Stimulated activated CD4-positive, alpha-beta T cell treated with anti-CD3 and anti-CD28 coated beads, Interleukin-2, amount 100 ng/mL, for 4 hours (primary cell): ENCODE measurements at places on chromosomes 13 and 19.

DNA sequence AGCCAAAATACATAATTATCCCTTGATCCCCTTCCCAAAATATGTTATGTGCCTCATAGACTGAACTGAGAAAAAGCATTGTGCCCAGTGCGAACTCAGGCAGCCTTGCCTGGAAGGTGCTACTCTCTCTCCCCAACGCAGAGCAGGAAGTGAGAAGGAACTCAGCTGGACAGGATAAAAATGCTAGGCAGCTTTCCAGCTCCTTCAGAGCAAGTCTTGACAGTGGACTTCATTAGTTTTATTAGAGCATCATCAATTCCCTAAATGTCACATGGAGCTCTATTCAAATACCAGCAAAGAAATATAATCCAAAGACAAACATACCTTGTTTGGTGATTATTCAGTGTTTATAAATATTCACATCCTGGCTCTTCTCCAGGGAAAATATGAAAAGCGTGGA lies 202.4 kb downstream of the RFC3 start:
- no peak for DNase-seq

GRCh38 chr19:4910594-4911281 lies 1.4 kb downstream of the UHRF1 start:
- no peak for DNase-seq

DNA sequence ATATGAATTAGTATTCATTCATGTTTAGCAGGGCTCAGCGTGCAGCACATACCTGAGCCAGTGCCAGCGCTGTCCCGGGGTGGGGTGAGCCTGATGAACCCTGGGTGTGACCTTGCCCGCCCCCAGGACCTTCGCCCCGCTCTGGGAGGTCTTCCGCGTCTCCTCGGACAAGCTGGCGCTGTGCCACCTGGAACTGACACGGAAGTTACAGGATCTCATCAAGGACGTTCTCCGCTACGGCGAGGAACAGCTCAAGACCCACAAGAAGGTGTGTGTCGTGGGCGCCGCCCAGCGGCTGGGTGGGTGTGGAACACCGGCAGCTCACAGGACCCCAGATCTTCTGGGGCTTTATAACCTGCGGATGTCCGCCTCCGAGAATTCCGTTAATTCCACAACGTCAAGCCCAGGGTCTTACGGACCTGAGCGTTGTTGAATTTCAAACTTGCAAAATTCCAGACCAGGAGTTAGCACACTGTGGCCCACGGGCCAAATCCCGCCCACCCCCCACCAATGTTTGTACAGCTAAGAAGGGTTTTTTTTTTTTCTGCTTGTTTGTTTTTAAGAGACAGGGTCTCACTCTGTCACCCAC lies 15.4 kb downstream of the FCHO1 start:
- no peak for DNase-seq

DNA sequence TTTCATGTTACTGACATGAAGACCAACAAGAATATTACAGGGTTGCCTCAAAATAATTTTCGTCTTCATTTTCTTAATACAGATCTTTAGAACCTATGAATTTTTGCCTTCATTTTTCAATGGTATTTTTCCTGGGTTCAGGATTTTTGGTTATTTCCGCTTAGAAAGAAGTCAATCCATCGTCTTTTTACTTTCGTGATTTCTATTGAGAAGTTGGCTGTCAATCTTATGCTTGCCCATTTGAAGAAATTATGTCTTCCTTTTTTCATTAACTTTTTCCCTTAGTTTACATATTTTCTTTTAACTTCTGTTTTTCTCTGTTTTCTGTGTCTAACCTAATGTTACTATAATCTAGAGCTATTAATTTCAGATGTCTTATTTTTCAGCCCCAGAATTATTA lies 868.9 kb upstream of the SLC10A2 start:
- no peak for DNase-seq

- no peak for DNase-seq
Measured at GRCh38 chr19:7224209-7224686, 70.0 kb downstream of the INSR start.

GRCh38 chr19:33373453-33374235 lies at the start of gene CEBPG:
Gene CEBPG, plus strand, starts transcription at chr19:33373709. Its CDS starts 5,531 bp downstream, at chr19:33379240.
- DNase-seq, result peak; percentile 91

- DNase-seq, result peak; percentile 73
Measured at GRCh38 chr19:3359015-3359918, 7.1 kb upstream of the NFIC start.

- DNase-seq, result no peak
Measured at GRCh38 chr13:45750566-45750965, 48.4 kb downstream of the CBY2 start.

- no peak for DNase-seq
Measured at GRCh38 chr19:1752009-1752756, 1.1 kb upstream of the ONECUT3 start.

- DNase-seq, result no peak
Measured at GRCh38 chr13:34822650-34823049, 119.4 kb upstream of the NBEA start.

- DNase-seq, result no peak
Measured at GRCh38 chr19:38283271-38283670, 18.9 kb downstream of the SPINT2 start.

- DNase-seq, result no peak
Measured at GRCh38 chr13:99044764-99045163, 66.9 kb upstream of the DOCK9 start.

DNA sequence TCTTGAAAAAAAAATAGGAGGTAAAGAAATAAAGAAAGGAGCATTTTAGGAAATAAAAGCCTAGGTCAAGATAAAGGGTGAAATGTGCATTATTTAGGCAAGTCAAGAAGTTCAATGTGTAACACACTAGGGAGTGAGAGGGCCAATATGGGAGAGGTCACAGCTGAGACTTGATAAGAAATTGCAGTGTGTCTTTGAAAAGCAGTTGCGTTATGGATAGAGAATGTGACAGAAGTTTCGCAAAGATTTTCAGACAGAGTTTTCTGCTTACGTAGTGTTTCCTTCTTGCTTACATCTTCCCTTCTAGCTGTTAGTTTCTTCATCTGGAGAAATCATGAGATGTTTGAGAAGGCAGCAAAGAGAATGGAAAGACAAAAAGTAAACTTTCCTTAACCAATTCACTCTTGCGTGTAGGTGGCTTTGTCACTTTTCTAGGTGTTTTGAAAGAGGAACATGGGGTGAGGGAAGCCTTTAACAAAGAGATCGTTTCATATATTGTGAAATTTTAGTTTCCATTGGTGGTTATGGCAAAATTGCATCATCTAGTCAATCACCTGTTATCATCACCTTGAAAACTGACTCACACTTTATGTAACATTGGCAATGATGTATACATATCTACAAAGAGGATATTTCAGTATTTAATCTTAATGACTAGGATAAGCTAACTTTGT lies 975.5 kb downstream of the OLFM4 start:
- DNase-seq, result no peak

GRCh38 chr19:46945694-46946489 lies 73.7 kb upstream of the NPAS1 start:
- no peak for DNase-seq

GRCh38 chr13:66689628-66690027 lies 540.5 kb downstream of the PCDH9 start:
- DNase-seq, result no peak

GRCh38 chr13:104327211-104327610 lies 1261.0 kb upstream of the SLC10A2 start:
- DNase-seq, result no peak

GRCh38 chr19:36081894-36082293 lies 27.2 kb downstream of the WDR62 start:
- DNase-seq, result no peak

DNA sequence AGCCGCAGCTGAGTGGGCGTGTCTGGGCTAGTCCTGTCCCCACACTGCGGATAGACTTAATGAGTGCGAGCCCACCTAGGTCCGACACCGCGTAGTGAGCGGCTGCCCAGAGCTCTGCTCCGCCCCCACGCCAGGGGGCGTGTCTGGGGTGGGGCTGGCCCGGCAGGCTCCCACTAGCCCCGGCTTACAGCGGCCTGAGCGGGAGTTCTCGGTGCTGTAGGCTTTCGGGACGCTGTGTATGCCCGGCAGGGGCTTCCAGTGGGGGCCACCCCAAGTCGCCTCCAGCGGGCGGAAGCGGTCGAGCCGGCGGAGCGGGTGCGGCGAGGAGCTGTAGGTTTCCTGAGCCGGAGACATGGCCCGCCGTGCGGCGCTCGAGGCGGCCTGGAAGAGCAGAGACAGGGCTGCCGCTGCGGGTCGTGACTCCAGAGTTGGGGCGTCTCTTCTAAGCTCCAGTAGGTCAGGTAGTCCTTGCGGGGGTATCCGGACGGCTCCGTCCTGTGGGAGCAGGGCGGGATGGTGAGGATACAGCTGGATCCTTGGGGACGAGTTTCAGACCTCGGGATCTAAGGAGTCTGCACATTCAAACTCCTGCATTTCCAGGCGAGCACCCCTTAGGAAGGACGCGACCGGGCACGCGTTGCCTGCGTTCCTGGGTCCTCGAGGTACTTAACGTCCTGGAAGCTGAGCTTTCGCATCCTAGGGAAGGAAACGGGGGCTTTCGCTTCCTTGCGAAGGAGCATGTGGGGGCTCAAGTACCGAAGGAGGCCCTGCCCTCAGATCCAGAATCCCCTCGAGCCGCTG lies 1.2 kb downstream of the CGB7 start:
- peak; percentile 24 for DNase-seq

- no peak for DNase-seq
Measured at GRCh38 chr13:70473907-70474306, 365.7 kb upstream of the KLHL1 start.

- no peak for DNase-seq
Measured at GRCh38 chr19:524062-524674, 7.4 kb upstream of the CDC34 start.

DNA sequence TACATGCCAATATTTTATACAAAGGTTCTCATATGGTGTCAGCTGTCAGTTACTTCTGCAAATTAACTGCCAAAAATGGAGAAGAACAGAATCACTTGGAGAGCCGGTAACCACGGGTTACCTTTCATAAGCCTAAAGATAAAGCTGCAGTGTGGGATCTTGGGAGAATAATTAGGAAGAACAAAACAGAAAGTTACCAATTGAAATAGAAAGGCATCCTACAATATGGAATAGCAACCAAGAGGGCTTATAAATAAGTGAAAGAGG lies 74.2 kb downstream of the TSHZ3 start:
- no peak for DNase-seq

DNA sequence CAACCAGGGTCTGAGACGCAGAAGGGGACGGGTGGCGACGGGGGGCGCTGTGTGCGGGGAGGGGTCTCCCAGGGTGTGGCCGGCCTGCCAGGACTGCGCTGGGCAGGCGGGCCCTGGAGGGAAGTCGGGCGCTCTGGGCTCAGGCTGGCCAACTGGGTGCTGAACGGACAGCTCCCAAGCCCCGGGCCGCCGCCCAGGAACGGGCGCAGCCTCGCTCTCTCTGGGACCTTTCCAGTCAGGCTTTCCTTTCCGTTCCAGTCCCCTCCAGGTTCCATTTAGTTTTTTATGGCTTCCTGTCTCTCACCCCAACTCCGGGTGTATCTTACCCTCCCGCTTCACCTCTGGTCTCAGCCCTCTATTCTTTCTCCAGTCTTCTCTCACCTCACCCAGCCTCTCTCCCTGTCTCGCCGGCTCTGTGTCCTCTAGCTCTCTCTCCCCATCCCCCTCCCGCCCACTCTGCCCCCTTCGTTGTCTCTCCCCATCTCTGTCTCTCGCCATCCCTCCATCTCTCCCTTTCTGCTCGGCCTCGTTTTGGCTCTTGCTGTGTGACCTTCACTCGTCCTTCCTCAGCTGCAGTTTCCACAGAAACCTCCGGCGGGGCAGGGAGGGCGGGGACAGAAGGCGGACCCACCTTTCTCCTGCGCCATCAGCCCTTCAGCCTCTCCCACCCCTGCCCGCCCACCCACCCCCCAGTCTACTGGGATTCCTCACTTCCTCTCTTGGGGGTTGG lies 3.3 kb upstream of the ATP1A3 start:
- DNase-seq, result no peak

DNA sequence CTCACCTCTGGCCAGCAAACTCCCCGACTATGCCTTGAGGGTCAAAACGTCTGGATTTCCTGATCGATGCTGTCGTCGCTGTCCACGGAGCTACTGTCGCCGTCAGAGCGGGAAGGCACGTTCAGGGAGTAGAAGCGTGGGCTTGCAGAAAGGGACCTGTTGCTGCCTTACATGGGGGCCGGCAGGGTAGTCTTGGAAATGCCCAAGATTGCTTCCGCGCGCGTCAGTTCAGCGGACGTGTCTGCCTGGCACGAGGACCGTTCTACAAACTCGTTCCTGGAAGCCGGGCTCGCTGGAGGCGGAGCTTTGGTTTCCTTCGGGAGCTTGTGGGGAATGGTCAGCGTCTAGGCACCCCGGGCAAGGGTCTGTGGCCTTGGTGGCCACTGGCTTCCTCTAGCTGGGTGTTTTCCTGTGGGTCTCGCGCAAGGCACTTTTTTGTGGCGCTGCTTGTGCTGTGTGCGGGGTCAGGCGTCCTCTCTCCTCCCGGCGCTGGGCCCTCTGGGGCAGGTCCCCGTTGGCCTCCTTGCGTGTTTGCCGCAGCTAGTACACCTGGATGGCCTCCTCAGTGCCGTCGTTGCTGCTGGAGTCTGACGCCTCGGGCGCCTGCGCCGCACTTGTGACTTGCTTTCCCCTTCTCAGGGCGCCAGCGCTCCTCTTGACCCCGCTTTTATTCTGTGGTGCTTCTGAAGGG lies 15.4 kb downstream of the RB1 start:
- DNase-seq, result no peak

- no peak for DNase-seq
Measured at GRCh38 chr19:8536282-8536681, 22.3 kb upstream of the ZNF414 start.

- DNase-seq, result no peak
Measured at GRCh38 chr19:10977742-10978092, 16.9 kb downstream of the SMARCA4 start.

DNA sequence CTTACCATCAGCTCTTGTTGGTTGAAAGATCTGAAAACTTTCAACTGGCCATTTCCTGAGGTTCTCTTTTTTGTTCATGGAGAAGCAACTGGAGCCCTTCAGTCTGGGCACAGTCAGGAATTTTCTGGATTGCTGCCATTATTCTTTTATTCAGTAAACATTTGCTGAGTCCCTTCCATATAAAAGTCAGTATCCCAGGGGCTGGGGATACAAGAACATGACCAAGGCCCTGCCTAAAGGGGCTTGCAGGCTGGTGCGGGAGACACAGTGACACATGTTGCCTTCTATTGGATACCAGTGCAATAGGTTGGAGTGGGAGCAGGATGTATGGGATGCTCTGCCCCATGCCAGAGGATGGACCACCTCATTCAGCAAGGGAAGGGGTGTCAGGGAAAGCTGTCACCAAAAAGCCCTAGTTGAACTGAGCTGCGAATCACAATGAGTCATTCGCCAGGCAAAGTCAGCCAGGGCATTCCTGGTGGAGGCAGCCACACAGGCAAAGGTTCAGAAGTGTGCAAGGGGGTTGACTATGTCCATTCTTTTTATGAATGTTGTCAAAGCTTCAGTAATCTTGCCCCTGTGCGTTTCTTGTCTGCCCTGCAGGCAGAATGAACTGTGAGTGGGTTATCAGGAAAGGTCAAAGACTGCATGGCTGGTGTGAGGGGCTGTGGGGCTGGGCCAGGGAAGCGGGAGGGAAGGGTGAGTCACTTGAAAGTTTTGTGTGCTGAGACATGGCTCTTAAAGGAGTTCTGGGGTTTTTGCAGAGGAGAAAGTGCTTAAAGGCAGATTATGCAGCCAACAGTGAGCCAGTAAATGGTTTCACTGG lies 395.9 kb downstream of the KCNRG start:
- DNase-seq, result no peak

GRCh38 chr19:34124828-34125227 lies 47.5 kb upstream of the LSM14A start:
- no peak for DNase-seq
